ENCODE measurements at places on chromosomes 4 and X.

DNA sequence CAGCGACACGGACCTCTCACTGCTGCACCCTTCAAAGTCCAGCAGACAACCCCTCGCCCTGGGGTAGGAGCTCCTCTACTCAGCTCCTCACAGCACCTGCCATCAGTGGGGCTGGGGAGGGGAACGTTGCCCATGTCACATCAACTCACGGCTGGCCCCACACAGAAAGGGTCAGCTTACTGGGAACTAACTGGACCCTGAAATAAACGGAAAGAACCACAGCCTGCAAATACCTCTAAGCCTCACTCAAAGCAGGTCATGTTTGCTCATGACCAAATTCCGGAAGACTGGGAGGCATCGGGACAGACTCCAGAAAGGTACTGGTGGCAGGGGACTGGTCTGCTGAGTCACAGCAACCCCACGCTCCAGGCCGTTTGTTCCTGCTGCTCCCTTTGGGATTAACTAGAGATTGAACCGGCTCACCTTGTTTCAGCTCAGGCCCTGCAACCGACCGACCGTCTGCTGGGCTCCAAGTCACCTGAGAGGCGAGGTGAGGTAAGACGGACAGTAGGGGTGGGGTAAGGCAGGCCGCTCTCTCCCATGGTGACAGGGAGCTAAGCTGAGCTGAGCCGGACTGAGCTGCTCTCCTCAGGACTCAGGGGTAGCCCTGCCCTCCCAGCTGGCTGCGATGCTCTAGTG, 5.6 kb downstream of the G6PD start:
- no peak for DNase-seq

GRCh38 chrX:44462850-44463249, 79.8 kb downstream of the FUNDC1 start:
- DNase-seq: no peak

DNA sequence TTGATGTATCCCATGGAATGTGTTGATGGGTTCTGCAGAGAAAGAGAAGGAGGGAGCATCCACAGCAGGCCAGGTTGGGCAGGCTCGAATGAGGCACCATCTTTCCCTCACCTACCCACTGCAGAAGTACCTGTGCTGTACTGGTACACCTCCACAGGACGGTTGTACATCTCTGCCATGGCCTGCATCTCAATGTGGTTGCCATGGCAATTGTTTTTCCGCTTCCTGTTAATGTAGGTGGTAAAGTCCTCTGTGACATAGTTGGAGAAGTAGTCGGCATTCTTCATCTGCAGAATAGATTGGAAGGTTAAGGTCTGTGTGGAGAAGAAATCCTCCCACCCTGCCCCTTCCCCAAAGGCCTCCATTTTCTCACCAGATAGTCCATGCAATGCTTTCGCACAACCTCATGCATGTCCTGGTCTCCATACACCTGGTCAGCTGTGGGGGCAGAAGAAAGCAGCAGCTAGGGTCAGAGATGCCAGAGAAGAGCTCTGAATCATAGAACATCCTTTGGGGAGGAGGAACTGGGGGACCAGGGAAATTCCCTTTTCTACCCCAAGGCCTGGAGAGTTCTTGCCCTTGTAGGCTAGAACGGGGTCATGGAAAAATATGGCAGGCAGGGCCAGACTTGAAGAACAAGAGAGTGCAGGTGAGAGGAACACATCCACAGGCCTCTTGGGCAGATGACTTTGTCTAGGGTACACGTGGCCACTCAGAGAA, 15.9 kb upstream of the PIM2 start:
- DNase-seq: no peak

GRCh38 chrX:3518870-3519269, 172.4 kb upstream of the MXRA5 start:
- no peak for DNase-seq

DNA sequence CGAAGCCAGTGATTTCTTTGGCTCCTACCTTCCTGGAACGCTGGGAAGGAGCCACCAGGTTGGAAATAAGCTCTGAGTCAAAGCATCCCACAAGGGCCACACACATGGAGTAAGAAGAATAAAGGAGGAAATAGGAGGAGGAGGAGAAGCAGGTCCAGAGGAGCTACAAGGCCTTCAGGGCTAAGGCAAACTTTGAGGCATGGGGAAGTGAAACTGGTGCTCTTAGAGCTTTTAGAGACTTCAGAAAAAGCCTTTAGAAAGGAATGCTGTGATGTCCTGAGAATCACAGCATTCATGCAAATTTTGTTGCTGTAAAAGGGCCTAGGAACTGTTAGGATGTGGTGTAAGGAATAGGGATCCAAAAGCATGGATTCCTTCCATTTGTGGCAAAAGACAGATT, 135.9 kb upstream of the ARHGEF9 start:
- no peak for DNase-seq

Measured in activated gamma-delta T cell treated with Interleukin-2 at 50 U/mL for 16 hours (primary cell).